ENCODE measurements at places on chromosomes 6 and 20.

DNA sequence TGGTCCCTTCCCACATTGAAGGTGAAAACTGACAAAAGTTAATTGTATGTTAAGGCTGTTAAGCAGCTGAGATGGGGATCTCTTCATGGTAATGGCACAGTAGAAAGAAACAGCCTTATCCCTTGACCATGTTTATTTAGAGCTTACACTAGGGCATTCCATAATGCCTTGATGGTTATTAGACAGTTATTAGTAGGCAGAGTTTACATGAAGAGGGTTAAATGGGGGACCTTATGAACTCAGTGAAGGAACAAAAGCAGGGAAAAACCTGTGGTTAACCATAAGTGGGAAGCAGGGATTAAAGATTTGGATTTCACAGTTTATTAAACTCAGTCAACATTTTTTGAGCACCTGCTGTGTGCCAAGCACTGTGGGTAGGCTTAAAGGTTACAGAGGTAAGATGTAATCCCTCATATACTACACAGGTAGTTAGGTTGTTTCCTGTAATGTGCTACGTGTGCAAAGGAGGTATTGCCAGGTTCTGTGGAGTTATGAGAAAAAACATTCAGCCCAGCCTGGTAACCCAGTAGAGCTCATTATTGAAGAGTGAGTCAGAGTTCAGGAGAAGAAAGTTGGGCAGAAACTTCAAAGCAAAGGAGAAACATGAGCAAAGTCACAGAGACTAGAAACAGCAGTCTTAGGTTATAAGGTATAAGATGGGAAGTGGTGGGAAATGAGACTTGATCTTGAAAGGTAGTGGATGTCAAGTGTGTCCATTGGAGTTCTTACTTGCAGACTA is 32.3 kb upstream of the GNRH2 start:
- peak; percentile 74 for DNase-seq

DNA sequence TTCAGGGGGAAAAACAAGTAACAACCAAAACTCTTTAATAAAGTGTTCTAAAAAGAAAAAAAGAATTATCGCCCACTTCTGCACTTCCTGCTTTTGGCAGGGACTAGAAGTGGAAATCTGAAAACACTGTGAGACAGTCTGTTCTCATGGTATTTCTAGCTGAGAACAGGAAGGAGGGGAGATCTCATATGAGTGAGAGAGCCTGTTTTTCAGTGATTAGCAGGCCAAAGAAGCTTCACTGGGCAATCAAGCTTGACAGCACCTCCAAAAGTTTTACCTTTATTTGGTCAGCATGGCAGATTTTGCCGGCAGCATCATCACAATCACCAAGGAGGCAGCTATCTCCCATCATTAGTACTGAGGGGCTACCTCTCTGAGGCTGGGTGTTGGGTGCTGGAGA is 79.5 kb upstream of the ATXN1 start:
- no peak for DNase-seq

DNA sequence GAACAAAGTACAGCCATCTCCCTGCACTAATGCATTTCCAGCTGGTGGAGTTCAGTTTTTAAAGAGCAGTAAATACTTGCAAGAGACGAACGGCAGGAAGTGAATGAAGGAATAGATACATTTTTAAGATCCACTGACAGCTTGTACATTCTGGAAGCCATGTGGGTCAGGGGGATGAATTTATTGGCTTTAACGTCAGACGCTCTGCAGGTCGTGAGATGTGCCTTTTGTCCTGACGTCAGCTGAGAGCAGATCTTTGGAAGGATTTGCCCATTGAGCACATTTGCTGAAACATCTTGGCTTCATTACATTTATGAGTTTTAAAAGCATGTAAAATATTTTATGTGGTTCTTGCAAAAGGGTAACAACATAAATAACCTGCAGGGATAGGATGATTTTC is 29.5 kb upstream of the SALL4 start:
- no peak for DNase-seq

DNA sequence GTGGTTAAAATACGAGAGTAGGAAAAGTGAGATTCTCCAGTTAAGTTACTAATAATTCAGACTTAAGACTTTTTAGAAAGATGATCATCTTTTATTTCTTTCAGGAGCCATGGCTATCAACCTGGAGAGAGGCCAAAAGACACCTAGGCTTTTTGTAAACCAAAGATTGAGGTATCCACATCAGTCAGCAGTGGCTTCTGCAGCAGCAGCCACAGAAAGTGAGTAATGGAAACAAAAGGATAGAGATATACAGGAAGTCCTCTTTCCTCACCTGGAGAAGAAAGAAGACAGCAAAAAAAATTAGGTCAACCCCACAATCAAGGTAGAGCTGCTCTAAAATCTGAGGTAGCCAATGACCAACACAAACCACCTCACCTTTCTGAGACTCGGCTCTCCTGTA is 22.7 kb upstream of the TRIM39 start:
- no peak for DNase-seq

- no peak for DNase-seq
Observed at GRCh38 chr6:128630213-128630612, 109.8 kb upstream of the PTPRK start.

DNA sequence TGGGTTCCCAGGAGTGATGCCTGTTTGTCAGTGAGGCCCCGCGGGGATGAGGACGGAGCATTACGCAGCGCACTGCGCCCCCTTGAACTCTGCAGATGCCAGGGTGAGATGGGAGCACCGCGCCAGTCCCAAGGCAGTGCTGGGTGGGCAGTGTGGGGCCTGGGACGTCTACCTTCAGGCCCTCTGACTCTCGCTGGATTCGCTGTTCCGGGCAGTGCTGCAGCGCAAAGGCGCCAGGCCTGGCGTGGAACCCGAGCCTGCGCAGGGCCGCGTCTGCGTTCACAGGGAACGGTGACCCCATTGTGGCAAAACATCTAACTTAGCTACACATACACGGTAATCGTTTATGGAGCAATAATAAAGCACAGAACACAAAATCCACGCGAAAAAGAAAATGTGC is 257.3 kb downstream of the QKI start:
- DNase-seq: no peak

DNA sequence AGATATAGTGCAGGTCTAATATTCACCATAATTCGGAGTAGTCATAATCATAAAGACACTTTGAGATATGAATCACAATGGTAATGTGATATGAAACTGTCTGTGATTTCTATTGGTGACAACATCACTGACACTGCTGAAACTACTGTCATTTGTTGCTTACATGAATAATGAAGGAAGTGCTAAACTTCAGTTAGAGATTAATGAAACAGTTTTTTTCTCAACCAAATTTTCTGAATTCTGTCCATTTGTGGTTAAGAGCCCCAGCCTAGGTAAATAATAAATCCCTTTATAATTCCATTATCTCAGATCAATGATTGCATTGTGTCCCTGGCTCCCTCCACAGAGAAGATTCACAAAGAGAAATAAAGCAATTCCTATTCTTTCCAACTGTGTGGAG is 122.6 kb downstream of the HIVEP2 start:
- no peak for DNase-seq

GRCh38 chr20:57092112-57092899 is 174.1 kb downstream of the BMP7 start:
- peak; percentile 20 for DNase-seq

GRCh38 chr6:32154514-32155161 is 697 bp downstream of the PPT2 start:
- DNase-seq: peak; percentile 64

DNA sequence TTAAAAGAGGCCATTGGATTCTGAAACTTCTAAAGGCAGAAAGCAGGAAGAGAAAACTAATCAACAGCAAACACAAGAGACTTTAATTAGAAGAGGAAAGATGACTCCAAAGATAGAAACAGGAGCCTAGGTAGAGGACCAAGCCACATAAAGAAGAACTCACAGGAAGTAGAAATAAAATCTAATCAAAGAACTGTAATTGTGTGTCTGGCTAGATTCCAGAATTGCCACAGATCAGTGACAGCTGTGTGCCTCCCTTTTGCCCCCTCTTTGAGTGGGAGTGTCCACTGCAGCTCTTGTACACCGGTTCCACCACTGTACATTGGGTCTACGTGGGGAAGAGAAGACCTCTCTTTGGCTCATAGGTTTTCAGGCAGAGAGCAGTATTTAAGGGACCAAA is 22.3 kb upstream of the THEMIS start:
- no peak for DNase-seq

DNA sequence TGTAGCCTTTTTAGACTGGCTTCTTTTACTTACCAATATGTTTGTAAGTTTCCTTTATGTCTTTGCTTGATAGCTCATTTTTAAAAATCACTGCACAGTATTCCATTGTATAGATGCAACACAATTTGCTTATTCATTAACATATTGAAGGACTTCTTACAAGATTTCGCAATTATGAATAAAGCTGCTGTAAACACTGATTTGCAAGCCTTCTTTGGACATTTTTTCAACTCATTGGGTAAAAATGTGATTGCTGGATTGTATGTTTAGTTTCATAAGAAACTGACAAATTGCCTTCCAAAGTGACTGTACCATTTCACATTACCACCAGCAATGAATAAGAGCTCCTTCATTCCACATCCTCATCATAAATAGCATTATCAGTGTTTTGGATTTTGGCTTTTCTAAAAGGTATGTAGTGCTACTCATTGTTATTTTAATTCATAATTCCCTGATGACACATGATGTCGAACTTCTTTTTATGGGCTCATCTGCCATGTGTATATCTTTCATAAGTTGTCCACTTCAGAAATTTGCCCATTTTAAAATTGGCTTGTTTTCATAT is 80.7 kb downstream of the TFAP2B start:
- DNase-seq: no peak

DNA sequence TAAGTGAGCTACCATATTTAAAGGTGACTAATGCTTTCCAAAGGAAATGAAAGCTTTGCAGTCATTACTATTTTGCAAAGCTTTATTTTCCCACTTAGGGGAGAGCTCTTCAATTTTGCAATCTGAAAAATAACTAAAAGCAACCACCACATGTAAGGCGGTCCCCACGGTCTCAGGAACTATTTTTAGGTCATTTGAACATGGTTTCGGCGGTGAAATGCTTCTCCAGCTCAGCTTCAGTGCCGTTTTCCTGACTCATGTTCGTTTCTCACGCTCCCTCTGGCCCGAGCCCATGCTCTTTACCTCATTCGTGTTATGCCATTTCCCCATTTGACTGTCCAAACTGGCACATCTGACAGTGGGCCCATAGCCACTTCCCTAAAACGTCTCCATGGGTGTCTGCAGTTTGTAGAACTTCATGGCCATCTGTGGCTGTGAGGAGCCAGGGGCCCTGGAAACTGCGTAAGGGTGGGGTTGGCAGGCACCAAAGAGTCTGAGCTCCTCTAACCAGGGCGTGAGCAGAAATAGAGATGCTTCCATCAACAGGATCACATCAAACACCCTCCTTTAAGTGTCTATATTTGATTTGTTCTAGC is 46.5 kb downstream of the ADTRP start:
- DNase-seq: peak; percentile 68

GRCh38 chr6:14240411-14241166 is 123.0 kb downstream of the CD83 start:
- DNase-seq: no peak

DNA sequence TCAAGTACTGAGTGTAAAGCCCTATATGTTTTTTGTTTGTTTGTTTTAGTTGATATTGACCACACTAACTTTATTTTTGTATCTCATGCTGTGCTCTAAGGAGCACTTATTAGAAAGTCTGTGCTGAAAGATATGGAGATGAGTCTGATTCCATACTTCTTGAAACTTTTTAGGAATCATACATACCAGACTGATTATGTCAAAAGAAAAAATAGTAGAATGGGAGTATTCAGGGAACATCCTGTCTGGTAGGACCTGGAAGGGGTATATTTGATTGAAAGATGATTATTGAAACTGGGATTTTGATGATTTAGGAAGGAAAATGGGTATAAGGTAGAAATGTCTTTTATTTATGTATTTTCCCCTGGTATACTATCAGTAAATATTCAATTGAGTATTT is 111.4 kb downstream of the QKI start:
- DNase-seq: no peak

DNA sequence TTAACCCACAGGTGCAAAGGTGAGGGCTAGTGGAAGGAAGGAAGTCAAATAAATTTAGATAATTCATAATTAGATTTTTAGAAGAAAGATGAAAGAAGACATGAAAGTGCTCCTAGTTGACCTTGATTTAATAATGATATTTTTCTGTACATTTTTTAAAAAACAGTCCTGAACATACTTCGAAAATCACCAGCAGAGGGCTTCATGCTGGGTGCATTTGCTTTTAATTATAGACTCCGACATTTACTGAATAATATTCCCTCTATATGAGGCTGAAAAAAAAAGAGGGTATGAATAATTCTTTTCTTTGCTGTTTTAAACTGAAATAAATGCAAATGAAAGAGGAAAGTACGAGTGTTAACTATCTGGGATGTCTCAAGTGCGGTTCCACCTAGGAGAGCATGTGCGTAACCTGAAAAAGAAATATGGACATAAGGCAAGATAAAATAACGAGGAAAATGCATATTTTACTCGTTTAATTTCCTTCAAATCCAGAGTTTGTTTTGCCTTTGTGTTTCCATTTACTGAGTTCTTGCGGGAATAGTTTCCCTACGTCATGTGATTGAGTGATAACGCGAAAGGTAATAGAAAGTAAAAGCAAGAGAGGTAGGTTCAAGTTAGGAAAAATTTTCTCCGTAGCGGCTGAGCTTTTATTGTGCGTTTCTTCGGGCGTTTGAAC is 3.1 kb upstream of the TFAP2B start:
- DNase-seq: peak; percentile 19

DNA sequence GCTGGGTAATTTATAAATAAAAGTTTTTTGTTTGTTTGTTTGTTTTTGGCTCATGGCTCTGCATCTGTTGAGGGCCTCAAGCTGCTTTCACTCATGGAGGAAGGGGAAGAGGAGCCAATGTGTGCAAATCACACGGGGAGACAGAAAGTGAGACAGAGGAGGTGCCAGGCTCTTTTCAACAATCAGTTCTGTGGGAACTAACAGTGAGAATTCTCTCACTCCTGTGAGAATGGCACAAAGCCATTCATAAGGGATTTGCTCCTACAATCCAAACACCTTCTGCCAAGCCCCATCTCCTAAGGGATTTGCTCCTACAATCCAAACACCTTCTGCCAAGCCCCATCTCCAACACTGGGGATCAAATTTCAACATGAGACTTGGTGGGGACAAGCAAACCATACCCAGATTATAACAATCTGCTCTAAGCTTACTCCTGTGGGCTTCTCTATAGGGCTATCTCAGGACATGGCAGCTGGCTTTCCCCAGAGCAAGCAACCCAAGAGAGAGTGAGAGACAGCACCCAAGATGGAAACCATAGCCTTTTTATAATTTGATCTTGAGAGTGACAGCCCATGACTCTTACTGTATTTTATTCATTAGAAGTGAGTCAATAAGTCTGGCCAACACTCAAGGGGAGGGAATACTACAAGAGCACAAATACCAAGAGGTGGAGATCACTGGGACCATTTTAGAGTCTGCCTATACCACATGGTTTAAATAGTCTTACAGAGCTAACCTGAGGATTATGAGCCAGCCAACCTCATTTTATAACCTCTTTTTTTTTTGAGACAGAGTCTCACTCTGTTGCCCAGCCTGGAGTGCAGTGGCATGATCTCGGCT is 22.8 kb upstream of the LRRC1 start:
- DNase-seq: no peak

DNA sequence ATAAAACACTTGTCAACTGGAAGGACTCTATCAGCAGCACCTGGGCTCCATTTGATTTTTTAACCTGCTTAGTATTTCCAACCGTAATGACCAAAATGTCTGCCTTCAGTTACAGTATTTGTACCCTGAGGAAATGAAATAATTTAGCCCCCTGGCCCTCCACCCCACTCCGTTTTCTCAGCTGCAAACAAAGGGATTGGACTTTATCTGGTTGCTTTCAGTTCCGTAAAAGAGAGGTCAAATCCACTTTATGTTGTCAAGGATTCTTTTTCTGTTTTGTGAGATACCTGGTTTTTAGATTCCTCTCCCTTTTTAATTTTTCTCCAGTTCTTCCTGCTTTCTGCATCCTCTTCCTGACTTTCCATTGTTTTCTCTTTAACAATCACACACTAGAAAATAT is 64.4 kb upstream of the BMP2 start:
- no peak for DNase-seq

Data from astrocyte of the spinal cord (primary cell).